EL (cell line): ENCODE measurements at places on chromosomes 4 and X.

- DNase-seq: peak; percentile 89
Measured at GRCh38 chr4:88104902-88105610, 53.4 kb downstream of the ABCG2 start.

DNA sequence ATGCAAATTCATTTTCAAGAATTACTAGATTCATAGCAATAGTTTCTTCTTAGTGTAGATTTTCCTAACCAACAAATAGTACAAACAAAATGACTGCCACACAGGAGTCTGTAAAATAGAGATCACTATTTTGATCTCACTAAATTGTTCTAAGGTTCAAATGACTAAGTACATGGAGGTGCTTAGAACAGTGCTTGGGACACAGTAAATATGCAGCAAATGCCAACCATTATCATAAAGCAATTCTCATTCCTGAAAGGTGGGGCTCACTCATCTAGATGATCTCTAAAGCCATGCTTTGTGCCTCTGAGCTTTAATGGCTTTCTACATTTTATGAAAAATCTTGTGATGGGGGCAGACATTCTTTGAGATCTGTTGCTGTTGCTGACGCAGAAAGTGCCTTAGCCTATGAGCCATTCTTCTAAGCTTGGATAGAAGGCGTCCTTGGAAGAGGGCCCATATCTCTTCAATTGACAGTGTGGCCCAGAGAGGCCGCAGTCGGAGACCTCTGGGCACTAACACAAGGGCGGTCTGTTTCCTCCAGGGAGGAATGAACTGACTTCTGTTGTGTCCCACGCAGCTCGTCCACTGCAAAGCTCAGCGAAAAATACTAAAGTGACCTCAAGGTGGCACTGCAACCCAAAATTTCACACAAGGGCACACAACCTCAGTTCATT lies 23.5 kb downstream of the TLR10 start:
- DNase-seq: peak; percentile 69

DNA sequence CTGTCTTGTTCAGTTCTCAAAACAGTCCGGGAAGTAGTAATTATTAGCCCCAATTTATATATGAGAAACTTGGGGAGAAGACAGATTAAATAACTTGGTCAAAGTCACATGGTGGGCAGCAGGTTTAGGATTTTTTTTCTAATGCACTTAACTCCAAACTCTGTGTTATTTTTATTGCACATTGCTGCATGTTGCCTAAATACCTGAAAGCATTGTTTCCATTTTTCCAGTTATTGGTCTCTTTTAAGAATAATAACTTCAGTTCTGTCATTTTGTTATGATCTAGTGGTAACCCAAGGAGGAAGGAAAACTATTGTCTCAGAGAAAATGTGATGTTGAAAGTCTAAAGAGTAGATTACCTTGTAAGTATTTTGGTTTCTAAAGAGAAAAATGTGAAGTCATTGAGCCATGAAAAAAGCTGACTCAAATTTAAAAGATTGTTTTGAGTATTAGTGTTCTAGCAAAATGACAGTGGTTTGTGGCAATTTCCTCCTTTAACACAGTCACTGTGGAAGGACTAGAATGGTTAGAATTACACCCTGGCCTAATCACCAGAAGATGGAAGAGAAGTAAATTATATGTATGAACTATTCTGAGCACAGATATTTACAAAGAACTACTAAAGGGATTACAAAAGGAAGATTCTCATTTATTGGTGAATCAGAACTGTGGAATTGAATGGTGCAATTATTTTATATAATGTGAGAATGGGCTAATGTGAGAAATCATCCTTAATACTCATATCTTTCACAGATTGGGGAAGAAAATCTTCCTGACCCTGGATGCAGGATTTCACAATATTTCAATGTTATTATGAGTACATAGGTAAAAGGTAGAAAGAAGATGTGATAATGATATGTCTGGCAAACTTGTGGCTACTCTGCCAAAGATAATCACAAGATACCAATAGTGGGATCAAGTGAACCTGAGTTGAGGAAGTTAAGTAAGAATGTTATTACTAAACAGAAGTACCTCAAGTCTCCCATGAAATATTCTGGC lies 21.7 kb upstream of the CXCL8 start:
- DNase-seq: peak; percentile 34

- DNase-seq: peak; percentile 3
Measured at GRCh38 chrX:10325611-10326010, 168.8 kb downstream of the CLCN4 start.

GRCh38 chrX:150845091-150845490 lies 53.4 kb downstream of the CD99L2 start:
- no peak for DNase-seq

- no peak for DNase-seq
Measured at GRCh38 chrX:53337101-53337500, 55.7 kb upstream of the IQSEC2 start.

DNA sequence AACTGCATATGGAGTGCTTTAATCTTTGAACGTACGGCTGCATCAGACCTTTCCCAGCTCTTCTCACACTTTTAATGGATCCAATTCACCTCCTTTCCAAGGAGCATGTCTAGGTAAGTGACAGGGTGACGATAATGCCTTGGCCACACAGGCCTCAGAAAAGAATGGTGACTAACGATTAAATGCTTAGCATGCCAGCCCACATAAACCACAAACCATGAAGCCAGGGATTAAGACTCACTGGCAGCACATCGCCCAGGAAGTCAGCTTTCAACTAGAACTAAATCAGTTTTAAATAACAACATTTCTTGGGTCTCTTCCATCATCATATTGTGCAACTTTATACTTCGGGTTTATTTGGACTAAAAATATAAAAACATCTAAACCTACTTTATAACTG lies 28.7 kb downstream of the INPP4B start:
- DNase-seq: peak; percentile 95

GRCh38 chrX:106935175-106935574 lies 15.0 kb downstream of the CLDN2 start:
- no peak for DNase-seq
